MG63 (cell line): ENCODE measurements at places on chromosomes 1 and 21.

- no peak for DNase-seq
Observed at GRCh38 chr1:50422675-50422945, 633 bp downstream of the DMRTA2 start.

DNA sequence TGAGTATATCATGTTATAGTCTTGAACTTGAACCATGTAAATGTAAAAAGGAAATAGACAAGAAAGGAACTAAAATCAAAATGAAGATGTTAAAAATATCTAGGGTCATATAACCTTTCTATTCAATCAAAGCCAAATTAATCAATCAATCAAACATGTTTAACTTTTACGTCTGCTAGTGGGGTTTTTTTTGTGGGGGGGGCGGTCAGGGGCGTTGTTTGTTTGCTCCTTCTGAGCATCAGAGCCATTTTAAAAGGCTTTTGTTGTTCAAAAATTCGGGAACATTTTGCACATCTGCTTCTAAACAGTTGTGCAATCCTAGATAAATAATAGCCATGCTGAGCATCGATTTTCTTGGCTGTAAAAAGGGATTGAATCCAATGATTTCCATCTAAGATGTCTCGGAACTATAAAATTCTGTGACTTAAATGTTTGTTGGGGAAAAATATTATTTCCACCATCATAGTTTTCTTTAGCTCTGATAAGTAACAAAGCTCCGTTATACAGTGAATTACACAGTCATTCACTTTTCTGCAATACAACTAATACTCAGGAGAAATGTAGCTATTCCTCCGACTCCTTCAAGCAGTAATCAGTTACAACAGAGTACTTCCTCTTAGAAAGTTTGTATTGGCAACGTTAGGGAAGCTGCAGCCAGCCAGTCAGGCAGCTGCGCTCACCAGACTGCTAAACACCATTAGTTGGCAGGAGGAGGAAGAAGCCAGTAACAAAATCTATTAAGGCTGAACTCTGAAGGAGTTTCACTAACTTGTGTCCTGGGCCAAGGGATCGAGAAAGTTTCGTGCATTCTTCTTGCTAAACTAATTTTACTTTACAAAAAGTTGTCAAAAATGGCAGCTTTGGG is 2.2 kb downstream of the SPATA6 start:
- peak; percentile 71 for DNase-seq

- DNase-seq: no peak
Observed at GRCh38 chr1:57167997-57168396, 202.2 kb upstream of the C8B start.

GRCh38 chr1:195185736-195186135 is 1422.5 kb downstream of the KCNT2 start:
- no peak for DNase-seq

DNA sequence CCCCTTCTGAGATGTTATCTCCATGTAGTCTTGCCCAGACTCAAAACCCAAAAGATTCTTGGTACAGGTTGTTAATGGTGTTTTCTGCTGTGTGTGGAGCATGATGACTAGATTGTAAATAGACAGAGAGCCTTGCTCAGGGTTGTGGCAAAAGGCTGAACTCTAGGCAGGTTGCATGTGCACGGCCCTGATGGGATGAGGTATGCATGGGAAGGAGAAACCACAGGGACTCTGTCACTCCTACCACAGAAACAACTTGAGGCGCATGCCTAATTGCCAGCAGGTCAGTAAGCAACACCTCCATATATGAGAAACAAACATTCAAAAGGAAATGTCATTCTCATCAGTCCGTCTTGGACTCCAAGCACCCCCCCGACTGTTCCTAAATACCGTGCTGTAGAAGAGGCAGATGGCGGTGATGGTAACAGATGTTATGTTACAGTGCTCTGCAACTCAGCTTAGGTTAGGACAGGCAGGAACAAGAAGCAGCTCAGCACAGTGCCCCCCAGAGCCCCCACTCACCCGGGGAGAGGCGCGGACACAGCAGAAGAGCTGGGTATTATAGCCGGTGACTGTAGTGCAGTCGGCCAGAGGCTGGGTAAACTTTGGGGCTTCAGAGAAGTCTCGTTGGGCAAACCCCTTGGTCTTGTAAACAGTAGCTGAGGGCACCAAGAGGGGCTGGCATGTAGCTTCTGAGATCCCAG is 10.9 kb downstream of the MYBPHL start:
- no peak for DNase-seq

DNA sequence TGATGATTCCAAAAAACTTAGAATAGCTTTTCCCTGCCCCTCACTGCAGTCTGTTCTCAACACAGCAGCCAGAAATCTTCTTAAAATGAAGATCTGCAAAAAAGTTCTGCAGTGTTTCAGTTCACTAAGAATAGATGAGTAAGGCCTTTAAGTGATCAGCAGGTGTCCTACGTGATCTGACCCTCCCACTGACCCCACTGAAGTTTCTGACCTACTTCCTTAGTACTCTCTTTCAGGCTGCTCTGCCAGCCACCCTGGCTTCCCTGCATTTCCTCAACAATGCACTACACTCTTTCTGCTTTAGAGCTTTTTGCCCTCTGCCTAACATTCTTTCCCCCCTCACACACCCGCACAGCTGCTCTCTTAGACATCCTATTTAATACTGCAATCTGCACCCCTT is 182.5 kb downstream of the AKT3 start:
- no peak for DNase-seq

DNA sequence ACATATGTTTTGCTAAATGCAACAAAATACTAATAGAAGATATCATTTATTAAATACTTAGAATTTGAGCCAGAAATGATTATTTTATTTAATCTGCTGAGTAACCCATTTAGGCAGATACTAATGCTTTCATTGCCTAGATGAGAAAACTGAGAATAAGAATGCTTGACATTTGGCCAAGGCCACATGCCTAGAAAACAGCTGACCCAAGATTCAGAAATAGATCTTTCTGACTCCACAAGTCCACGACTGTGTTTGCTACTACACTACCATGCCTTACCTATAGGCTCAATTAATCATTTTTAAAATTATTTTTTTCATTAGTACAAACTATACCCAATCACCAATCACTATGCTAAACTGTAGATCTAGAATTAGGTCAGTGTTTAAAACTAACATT is 129.7 kb downstream of the ATP1B1 start:
- DNase-seq: no peak
